ENCODE measurements at places on chromosomes 12 and 14.

GRCh38 chr14:62778852-62779251 is 266.4 kb downstream of the KCNH5 start:
- DNase-seq = no peak

DNA sequence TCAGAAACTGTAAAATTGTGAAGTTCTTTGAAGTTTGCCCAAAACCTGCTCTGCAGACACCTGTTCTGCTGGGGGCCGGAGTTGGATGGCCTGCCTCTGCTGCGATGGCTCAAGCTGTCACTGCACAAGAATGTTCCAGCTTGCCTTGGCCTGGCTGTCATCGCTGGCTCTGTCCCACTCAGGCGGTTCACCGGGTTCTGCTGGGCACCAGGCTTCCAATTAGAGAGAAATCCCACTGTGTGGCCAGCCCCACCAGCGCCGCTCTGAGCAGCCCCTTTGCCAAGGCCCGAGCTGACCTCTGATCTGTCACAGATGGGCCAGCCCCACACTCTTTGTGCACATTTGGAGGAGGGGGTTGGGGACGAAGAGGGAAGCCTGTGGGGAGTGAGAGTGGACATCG is 71.7 kb upstream of the GPATCH2L start:
- DNase-seq = no peak

DNA sequence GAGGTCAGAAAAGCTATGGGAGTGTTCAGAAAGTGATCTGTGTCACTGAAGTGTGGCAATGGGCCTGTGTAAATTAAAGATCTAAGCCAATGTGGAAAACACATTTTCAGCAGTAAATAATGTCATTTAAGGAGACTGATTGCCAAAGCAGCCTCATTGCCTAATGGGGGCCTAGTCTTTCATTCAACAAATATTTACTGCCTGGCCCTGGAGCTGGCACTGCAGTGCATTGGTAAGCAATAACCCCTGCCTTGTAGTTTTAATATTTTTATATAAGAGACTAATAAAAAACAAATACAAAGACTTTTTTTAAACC is 326.6 kb downstream of the BTG1 start:
- no peak for DNase-seq

DNA sequence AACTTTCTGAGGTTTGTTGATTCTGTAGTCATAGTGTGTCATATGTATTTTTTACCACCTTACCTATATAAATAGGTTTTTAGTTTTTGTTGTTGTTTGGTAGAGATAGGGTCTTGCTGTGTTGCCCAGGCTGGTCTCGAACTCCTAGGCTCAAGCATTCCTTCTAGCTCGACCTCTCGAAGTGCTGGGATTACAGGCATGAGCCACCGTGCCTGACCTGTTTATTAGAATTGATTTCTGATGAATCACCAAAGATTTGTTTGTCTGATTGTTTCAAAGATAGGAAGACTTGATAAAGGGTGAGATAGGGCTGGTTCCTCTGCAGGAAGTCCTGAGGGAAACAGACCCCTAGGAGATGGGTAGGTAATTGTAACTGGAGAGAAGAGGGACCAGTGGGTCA is 481.6 kb downstream of the PCNX1 start:
- no peak for DNase-seq

DNA sequence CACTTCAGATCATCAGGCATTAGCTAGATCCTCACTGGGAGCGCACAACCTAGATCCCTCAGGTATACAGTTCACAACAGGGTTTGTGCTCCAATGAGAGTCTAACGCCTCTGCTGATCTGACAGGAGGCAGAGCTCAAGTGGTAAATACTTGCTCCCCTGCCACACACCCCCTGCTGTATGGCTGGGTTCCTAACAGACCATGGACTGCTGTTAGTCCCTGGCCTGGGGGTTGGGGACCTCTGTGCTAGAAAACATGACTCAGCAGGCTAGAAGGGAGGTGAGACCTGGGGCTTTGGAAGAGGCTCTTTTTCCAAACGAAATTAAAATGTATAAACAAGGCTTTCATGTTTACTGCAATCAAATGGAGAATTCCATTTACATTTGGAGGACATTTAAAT is 691.1 kb downstream of the FLRT2 start:
- DNase-seq = no peak
